Left kidney (tissue), 8 donors: ENCODE measurements at places on chromosomes 2 and 18. TPM values are rescaled to one million over a fixed set of nuclear protein-coding genes. Genes with fewer than 3 reads are reported as not detected.

Gene COL3A1
- polyA plus RNA-seq, result 914 TPM

DNA sequence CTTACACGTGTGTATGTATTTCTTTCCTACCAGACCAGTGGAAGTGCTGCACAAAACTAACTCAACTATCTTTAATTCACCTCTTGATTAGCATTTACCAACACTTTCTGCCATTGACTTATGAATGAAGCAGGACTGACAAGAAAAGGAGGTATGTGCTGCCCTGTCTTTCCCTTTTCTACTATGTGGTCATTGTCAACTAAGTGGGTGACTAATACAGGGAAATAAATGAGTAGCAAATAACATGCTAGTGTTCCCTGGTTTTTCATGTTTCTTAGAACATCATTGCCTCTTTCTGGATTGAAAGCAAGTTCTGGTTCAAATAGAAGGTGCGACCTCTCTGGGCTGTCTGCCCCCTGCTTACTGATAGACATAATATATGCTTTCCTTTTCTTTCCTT, 58.0 kb downstream of the LINC00305 start:
- DNase-seq, result no peak

- no peak for DNase-seq
Measured at GRCh38 chr2:176830362-176830761, 382.2 kb upstream of the HNRNPA3 start.

Gene C2orf74
- 42.4 TPM for polyA plus RNA-seq

DNA sequence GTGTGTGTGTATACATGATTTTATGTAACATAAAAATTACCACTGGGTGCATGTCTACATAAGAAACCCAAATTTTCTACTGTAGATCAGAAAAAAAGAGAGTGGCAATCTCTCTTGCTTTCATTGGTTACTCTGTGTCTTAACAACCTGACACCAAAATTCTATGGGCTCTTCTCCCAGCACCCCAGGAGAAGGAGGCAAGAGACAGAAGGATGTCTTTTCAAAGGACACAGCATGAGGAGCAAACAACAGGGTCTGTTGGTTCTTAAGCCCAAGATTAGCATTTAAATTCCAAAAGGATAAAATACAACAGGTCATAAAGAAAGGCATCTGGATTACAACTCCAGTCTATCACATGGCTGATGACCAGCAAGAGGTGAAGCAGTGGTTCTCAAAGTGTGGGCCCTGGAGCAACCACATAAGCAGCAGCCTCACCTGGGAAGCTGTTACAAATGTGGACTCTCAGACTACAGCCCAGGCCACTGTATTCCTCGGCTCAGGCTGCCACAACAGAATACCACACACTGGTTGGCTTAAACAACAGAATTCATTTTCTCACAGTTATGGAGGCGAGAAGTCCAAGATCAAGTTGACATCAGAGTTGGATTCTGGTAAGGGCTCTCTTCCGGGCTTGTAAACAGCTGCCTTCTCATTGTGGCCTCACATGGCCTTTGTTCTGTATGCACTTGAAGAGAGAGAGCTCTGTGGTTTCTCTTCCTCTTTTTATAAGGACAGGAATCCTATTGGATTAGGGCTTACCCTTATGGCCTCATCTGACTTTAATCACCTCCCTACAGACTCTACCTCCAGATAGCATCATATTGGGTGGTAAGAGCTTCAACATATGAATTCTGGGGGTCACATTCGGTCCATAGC, 79.8 kb upstream of the RNF152 start:
- DNase-seq, result no peak

- DNase-seq, result no peak
Measured at GRCh38 chr2:33681364-33681757, 82.3 kb upstream of the FAM98A start.
